T1000 (cell line): ENCODE measurements at places on chromosomes 6 and 20.

DNA sequence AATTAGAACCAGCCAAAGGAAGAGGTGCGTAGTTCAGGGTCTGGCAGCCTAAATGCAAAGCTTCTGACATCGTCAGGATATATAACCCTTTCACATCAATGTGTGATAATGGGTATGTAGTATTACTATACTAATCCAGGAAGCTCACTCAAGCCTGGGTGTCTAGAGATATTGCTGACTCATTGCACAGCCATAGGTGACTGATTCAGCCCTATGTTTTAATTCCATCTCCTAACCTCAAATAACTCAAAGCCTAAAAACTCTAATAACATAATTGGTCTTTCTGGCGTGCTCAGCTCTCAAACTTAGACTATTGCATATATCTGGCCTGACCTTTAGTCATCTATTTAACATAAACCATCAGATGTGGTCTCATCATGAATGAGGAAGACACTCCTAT lies 658.4 kb downstream of the TBC1D32 start:
- DNase-seq: no peak

DNA sequence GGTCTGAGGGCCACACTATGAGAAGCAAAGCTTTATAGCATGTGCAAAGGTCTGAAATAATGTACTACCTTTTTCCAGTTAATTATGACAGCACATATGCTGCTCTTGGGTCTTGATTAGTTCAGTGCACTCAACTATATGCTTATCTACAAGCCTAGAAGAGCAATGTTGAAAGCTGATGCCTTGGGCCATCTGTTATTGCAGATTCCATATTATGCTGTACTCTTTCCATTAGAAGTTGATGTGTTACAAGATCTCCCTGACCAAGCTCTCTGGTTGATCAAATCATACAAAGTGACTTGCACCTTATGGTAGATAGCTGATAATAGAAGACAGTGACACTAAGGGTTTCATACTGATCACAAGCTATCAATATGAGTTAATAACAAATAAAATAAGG lies 327.3 kb downstream of the FRK start:
- DNase-seq: no peak

- no peak for DNase-seq
Observed at GRCh38 chr6:108589244-108589791, 28.6 kb downstream of the FOXO3 start.

GRCh38 chr6:44237813-44238433 lies 9.0 kb upstream of the HSP90AB1 start:
- peak; percentile 83 for DNase-seq

GRCh38 chr6:143694560-143694959 lies 16.8 kb downstream of the PHACTR2 start:
- DNase-seq: no peak

- no peak for DNase-seq
Observed at GRCh38 chr6:49025273-49026240, 437.5 kb downstream of the MMUT start.

DNA sequence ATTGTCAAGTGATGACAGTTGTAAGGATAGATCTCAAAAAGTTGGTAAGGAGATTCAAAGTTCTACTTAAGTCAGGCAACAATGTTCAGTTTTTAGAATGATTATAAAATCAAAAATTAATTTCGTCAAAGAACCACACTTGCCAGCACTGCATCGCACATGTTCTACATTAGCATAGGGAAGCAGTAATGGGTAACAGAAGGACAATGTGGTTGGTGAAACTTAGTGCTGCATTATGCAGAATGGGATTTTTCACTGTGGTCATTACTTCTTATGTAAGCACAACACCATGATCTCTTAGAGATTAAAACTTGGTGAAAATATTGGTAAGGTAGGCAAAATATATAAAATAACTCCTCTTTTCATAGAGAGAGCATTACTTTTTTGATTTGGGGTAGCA lies 173.7 kb upstream of the THEMIS start:
- DNase-seq: no peak

DNA sequence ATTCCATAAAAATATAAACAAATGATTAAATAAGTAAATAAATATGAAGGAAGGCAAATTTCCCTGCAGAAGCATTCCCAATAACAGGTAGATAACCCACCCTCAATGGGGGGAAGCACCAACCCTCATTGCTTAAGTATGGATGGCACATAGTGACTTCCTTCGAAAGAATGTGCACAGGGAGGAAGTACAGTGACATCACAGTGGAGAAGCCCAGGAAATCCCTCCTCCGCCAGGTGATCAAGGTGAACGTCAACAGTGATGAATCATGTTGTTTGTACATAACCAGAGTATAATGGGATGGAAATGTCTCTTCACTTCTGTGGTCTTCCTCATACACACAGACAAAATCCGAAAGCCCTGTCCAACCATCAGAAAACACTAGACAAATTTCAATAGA lies 267.9 kb downstream of the THBS2 start:
- no peak for DNase-seq

DNA sequence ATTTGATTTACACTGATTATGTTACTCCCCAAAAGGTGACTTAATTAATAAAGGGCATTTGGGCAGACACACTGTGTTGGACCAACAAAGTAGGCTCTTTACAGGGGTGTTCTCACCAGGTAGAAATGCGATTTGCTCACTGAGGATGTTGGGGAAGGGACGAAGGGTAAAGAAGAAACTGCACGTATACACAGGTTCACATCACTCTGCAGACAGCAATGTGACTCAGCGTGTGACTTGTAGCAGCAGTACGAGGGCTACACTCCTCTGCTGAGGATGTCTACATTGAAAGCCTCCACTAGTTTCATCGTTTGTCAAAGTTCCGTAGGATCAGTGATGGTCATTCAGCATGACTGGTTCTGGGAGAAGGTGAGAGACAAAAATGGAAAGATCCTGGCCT lies 52.7 kb upstream of the TMEM181 start:
- no peak for DNase-seq

GRCh38 chr6:48615041-48615440 lies 504.0 kb upstream of the PTCHD4 start:
- no peak for DNase-seq

- no peak for DNase-seq
Observed at GRCh38 chr6:42786525-42786985, 4.7 kb downstream of the BICRAL start.

- DNase-seq: peak; percentile 42
Observed at GRCh38 chr20:4951299-4951698, 50.0 kb downstream of the SLC23A2 start.

DNA sequence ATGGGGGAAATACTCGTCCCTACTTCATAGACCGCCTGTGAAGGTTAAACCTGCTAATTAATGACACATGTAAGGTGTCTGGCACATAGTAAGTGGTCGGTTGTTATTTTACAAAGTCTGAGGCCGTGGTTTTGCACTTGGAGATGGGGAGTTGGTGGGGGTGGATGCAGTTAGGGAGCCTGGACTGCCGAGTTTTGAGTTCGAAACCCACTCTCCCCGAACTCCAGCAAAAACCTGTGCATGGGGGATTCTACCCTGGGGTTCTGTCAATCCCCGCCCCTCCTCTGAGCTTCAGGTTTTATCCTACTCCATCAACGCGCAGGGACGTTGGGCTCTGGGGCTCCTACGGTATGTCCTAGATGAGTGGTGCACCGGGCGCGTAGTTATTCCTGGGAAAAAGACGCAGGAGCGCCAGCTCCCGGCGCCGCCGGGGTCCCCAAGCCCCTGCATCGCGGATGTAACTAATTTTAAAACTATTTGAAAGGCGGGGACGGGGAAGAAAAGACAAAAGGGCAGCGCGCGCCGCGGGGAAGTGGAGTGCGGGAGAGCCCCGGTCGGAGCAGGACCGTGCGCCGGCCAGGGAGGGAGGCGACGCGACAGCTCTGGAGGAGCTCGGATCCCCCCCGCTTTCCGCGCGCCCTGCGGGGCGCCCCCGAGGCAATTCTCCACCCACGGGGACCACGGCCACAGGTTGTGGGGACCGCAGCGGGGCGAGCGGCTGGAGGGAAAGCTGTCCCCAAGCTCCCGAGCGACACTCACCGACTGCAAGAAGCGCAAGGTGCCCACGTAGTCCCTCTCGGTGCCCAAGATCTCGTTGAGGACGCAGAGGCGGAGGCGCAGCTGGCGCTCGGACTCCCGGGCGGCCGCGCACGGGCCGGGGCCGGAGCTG lies 672 bp downstream of the PREX1 start:
- DNase-seq: peak; percentile 31

- DNase-seq: no peak
Observed at GRCh38 chr20:14193443-14193842, 144.0 kb downstream of the FLRT3 start.

DNA sequence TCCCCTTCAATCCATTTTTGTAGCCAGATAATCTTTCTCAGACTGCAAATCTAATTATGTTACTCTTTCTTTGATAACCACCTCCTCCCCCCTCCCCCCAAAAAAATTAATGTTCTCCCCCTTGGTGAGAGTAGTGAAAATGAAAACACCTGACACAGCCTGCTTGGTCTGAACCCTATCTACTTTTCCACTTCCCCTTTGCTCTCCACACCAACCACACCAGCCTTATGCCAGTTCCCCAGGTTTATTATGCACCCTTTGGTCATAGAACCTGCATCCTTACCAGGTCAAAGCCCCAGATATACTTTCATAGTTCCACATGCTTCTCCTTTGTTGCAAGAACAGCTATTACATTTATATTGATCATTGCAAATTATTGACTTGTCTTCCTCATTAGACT lies 19.4 kb downstream of the PFDN4 start:
- no peak for DNase-seq

DNA sequence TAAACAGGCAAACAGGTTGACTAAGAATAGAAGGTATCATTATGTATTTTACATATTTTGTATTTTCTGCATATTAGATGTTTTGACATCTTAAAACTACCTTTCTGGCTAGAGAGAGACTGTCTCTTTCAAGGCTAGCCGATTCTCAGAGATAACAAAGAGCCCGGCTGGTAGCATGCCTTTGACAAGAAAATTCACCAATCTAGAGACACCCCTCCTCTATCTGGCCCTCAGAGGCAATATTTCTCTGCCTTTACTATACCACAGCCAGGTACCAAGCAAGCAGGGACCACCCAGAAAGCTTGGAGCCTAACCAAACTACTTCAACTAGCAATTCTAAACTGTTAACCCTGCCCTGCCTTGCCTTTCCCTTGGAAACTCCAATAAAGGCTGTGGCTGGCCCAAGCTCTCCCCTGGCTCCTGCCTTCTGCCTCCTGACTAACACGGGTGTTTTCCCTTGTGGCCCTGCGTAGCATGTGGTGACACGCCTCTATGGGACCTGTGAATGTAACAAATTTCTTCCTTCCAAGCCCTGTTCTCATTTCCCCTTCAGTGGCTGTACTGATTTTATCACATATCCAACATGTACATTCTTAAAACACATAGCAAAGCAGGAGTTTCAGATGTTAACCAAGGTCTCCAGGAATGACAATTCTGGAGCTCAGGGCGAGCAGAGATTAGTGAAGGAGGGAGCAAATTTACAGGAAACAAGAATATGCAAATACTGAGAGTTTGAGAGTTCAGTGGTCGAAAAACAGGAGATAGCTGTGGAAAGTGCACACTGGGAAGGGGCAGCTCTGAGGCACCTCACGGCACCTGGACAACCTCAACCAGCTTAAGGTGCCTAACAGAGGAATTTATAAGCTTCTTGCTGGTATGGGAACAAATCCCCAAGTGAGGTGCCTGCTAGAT lies 120.8 kb downstream of the BACH2 start:
- no peak for DNase-seq

GRCh38 chr20:57397693-57398108 lies 6.5 kb downstream of the RBM38 start:
- DNase-seq: no peak

DNA sequence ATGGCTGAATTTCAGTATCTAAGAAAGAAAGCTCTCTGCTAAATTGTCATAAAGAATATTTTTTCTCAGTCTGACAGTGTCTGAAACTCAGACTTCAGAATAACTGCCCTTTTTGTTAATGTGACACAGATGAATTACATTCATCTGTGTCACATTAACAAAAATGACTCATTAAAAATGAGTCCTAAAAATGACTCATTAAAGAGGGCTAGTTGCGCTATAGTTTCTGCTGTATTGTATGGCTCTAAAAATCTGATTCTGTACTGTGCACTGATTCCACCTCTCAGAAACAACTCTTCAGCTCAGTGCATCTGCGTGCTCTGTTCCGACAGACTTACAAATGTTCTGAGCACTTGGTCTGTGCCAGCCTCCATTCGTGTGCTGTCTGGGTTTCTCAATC lies 15.0 kb downstream of the RNF114 start:
- no peak for DNase-seq

DNA sequence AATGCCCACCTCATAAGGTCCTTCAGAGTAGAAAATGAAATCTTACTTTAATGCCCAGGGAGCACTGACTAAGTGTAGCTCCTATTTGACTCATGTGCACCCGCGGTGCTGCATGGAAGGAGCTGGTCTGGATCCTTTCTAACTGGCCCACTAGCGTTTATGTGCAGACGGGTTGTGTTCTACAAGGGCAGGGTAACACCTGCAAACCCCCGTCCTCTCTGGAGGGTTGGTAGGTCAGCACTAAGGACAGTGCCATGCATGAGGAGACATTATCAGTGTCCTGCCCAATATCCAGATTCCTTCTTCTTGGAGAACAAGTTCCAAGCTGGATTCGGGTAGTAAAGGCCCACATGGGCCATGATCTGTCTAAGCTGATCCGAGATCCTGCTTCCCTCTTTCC lies 140.3 kb downstream of the ANKRD60 start:
- DNase-seq: no peak

GRCh38 chr6:134678436-134678889 lies 271.4 kb downstream of the ALDH8A1 start:
- no peak for DNase-seq

DNA sequence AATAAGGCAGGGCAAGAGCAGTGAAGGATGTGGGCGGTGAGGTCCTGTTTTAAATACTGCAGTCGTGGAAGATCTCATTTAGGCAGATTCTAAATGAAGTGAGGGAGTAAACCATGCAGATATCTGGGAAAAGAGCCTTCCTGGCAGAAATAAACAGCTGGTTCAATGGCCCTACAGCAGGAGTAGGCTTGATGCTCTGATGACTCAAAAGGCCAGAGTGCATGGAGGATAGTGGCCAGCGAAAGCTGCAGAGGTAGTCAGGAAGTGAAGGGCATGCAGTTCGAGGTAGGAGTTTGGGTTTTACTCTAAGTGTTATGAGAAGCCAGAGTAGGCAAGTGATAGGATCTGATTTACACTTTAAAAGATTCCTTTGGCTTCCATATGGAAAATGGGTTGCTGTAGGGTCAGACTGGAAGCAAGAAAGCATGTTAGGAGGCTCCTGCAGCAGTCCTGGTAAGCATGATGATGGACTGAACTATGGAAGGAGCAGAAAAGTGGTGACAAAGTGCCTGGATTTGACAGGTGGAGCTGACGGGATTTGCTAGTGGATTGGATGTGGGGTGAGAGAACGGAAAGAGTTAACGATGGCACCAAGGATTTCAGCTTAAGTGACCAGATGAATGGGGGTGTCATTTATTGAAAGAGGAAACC lies 150.0 kb downstream of the GJA10 start:
- DNase-seq: no peak
